ENCODE measurements at places on chromosomes 2 and 18.

DNA sequence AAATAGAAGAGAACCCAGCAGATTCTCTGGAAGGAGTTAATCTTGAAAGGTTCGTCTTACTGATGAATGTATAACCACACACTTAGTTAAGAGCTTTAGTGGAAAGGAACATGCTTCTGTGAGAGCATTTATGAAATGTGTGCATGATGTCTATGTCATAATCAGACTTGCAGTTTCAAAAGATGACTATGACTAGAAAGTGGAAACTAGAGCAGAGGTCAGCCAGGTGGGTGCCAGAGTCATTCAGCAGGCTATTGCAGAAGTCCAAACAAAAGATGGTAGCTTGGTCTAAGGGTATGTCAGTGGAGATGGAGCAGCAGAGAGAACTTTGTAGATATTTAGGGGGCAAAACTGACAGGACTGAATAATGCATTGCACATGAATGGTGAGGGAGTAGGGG is 825.8 kb downstream of the DCC start:
- no peak for DNase-seq

DNA sequence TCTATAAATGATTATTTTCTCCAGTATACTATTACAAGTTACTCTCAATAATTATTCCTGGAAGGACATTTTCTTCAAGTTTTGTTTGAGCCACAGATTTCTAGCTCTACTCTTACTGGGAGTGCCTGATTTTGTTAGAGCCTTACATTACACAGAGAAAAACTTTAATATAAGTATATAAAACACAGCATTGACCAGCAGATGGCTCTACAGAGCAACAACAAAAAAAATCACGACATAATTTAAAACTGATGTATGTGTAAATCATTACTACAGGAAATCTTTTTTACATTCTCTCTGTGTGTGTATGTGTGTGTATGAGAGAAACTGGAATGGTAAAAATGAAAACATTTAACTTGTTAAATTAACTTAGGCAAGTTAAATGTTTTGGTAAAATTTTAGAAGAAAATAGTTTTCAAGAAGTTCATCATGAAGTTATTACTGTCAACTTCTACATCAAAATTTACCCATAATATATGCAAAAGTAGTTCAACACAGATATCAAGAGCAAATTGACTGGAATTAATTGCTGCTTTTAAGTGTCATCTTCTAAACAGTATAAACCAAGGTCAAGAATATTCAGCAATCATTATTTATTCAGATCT is 103.3 kb downstream of the MDH1 start:
- peak; percentile 21 for DNase-seq

DNA sequence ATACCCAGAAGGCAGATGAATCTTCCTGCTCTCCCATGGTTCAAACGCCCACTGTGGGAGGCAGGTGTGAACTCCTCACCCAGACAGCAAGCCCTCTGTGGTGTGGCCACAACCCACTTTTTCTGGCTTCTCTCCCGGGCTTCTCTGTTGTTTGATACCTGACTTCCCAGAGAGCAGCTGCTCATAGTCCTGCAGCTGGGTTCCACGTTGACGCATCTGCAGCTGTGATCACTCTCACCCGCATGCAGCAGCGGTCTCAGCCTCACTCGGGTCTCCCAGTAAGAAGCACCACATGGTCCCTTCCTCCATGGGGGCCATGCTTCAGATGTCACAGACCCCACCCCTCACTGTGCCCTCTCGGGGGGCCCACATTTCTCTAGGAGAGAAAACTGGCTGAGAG is 3.5 kb downstream of the ASPRV1 start:
- no peak for DNase-seq

DNA sequence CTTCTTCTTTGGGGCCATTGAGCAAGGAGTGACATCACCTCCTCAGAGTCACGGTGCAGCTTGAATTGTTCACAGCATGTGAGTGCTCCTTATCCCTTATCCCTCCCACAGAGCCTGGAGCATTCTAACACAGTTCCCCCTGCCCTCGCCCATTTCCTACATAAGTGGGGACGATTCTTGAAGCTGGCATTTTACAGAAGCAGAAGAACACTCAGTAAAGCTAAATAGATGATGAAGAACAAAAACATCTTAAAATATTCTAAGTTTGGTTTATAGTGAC is 135.8 kb upstream of the APCDD1 start:
- no peak for DNase-seq

GRCh38 chr2:155176345-155176744 is 477.9 kb downstream of the KCNJ3 start:
- DNase-seq = no peak

DNA sequence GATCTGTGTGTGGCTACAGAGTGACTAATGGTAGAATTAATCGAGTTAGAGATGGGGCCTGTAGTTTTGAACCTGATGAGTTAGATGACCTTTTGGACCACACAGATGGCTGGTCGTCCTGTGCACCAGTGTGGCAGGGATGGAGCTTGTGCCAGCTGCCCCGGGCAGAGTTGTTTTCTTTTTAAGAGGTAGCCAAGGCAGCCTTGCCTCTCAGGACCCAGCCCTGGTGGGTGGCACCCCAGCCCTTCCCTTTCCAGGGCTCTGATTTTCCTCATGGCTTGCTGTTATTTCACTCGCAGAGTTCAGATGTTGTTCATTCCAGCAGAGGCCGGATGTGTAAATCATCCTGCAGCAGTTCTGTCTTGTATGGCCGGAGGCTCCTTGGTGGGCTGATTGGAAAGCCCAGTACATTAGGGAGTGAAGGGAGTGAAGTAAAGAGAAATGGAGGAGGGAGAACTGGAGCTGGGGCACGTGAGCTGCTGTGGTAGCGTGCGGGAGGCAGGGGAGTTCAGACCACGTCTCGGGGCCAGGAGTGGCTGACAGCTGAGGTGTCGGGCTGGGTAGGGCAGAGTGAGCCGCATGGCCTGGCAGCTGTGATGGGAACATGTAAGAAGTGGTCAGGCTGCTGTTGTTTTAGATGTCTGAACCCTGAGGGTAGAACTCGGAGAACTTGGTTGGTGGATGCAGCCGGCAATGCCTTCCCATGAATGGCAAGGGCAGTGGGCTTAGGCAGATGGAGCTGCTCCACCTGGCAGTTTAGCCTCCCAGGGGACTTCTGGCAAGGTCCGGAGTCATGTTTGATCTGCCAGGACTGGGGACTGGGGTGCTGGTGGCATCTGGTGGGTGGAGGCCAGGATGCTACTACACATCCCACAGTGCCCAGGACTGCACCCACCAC is 28.8 kb downstream of the ASAP2 start:
- DNase-seq = no peak

GRCh38 chr2:68185541-68186164 is 28.0 kb downstream of the PNO1 start:
- peak; percentile 4 for DNase-seq

GRCh38 chr2:139237023-139237422 is 456.8 kb upstream of the NXPH2 start:
- DNase-seq = no peak
